SHP77 (cell line): ENCODE measurements at places on chromosomes 3 and 15.

GRCh38 chr15:80669663-80670273, 25.3 kb upstream of the ABHD17C start:
- DNase-seq: no peak

GRCh38 chr3:111846717-111847116, 12.3 kb upstream of the PHLDB2 start:
- DNase-seq: no peak

GRCh38 chr3:29693863-29694262, 413.0 kb downstream of the RBMS3 start:
- no peak for DNase-seq

DNA sequence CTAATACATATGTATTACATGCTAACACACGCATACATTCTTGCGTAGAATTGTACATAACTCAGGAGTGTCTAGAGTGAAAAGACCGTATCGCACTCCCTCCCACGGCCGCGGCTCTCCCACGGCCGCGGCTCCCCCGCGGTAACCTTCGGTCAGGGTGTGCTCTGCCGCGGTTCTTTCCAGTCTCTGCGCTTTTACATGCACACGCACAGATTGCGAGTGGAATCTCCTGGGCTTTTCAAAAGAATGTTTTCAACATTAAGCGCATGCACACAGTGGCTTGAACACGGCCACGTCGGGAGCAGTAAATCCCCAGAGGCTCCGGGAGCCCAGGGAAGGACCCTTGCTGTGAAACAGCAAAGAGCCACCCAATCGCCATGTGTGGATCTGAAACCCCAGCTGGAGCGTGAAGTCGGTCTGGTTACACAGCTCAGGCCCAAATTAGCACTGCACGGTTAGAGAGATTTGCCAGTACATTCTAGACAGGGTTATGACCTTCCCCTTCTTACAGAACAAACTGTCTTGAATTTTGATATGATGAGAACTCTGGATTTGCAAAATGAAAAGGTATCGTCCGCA, 805 bp upstream of the RGMA start:
- DNase-seq: no peak

- DNase-seq: no peak
Measured at GRCh38 chr3:9102240-9102981, 139.1 kb upstream of the RAD18 start.

DNA sequence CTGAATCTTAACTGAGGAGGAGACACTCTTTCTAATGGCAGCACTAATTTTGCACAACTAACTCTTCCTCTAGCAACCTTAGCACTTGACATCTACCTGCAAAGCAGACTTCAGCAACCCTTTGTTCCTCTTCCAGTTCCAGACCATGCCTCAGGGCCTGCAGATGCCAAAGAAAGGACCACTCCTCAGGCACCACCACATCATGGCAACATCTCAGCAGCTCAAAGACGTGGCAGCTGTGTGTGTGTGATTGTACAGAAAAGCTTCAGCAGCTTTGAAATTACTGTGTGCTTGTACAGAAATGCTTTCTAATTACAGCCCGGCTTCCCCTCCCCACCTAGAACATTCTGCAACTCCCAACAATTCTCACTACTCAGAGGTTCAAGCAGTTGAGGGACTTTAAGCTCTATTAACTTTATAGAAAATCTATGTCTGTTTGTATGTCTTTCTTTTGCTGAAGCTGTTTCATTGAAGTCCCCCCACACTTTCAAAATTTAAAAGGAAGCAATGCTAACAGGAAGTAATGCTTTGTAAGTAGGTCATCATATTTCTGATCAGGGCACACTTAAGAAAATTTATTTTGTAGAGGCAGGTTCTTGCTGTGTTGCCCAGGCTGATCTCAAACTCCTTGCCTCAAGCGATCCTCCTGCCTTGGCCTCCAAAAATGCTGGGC, 115.2 kb downstream of the CD47 start:
- DNase-seq: no peak

DNA sequence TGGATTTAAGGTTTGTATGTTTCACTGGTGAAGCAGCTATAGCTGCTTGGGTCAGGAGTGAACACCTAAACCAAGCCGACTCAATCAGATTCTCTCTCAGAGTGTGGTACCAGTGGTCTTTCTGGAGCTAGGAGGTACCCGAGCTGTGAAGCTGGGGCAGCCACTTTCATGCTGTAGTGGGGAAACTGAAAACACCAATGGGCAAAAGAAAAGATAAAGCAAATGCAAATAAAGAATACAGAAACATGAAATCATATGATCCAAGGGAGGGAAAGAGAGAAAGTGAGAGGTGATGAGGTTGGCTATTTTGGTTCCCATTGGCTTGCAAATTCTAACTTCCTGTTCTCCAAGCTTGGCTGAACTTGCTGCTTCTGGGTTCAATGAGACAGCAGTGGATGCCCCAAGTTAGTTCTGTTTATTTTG, 212.3 kb upstream of the CFAP20DC start:
- no peak for DNase-seq

GRCh38 chr15:77239882-77240608, 169.1 kb upstream of the TSPAN3 start:
- DNase-seq: no peak

GRCh38 chr3:131388490-131388799, 6.9 kb downstream of the NUDT16 start:
- no peak for DNase-seq

- no peak for DNase-seq
Measured at GRCh38 chr3:118977671-118978392, 56.8 kb downstream of the IGSF11 start.

DNA sequence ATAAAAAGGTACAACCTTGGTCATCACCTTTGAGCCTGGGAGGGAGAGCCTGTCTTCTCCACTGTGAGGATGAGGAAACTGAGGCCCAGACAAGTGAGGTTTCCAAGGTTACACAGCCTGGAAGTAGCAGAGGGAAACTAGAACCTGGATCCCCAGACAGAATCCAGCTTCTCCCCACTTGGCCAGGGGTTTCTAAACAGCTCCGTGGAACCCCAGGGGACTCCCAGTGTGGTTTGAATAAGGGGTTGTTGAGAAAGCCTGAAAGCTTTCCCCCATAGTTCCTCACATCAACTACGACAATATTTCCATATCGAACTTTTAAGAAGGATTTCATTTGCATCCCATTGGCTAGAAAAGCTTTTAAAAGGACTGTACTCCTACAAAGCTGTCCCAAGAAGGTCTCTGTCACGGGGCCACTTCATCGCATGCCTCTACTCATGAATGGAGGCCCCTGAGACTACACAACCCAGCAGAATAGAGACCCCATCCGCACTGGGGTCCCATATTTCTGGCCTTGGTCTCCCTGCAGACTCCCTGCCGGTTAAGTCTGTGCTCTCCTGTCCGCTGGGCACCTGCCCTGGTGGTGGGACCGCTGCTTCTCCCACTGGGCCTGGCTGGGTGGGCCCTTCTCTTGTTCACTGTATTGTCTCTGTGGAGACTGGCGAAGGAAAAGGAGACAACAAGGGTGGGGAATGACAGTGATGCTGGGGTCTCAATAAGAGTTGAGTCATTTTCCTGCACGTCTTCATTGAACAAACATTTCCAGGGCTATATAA, 178.5 kb downstream of the SMAD6 start:
- no peak for DNase-seq

DNA sequence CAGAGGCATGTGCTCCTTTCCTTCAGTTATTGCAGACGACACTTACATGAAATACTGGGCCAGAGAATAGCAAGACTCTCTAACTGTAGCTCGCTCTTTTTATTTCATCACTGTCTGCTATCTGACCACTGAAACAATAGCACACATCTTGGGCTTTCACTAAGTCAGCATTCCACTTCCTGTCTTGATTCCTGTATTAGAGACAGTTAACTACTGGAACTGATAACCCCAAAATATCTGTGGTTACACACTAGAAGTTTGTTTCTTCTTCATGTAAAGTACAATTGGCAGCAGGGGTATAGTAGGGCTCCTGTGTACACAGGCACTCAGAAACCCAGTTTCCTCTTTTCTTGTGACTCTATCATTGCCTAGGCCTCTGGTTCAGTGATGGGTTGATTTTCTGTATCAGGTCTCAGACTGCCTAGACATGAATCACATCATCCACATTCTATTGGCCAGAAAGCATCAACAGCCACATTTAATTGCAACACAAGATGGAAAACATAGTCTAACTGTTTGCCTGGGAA, 230.2 kb upstream of the CD96 start:
- no peak for DNase-seq

DNA sequence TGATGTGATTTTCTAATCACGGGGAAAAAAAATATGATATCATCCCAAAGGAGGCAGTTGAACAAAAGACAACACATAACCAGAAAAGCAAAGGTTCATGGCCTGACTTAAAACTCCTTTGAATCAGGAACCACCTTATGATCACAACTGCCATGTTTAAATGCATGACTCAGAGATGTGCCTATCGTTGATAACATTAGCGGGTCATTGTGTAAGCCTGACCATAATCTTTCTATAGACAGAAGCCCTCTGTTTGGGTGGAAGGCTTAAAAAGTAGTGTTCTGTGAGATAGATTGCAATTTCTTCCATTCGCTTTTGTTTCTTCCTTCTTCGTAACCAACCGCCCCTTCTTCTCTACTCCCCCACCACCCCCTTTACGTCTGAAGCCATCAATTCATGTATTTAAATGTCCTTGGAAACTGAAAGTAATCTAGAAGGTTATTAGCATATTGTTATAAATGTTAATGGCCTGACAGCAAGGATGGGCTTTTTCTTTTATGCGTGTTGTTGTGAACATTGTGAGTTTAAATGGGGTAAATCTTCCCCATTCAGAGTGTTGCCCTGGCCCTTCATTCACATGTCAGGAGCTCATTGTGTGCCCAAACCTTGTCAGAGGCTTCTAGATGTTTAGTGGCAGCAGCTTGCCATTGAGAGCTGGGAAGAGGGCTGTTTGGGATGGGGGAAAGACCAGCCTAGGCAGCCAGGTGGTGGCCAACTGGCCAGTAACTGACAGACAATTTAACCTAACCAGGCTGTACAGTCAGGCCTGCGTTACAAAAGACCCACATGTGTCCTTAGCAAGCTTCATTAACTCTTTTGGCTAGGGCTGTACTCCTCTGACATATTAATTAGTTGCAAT, 64.5 kb downstream of the EPHA3 start:
- DNase-seq: no peak
